ENCODE measurements at places on chromosomes 1 and 21.

- no peak for DNase-seq
Measured at GRCh38 chr1:226980122-226980560, 40.0 kb downstream of the COQ8A start.

GRCh38 chr1:230084408-230085177, 17.6 kb downstream of the GALNT2 start:
- DNase-seq, result no peak

GRCh38 chr1:245585252-245585959, 430.6 kb downstream of the KIF26B start:
- no peak for DNase-seq

GRCh38 chr1:10818262-10819197, 22.1 kb upstream of the CASZ1 start:
- DNase-seq, result no peak

- no peak for DNase-seq
Measured at GRCh38 chr1:225915538-225915991, 8.5 kb downstream of the PYCR2 start.

GRCh38 chr21:34204481-34205439, 131.4 kb downstream of the MRPS6 start:
- no peak for DNase-seq

DNA sequence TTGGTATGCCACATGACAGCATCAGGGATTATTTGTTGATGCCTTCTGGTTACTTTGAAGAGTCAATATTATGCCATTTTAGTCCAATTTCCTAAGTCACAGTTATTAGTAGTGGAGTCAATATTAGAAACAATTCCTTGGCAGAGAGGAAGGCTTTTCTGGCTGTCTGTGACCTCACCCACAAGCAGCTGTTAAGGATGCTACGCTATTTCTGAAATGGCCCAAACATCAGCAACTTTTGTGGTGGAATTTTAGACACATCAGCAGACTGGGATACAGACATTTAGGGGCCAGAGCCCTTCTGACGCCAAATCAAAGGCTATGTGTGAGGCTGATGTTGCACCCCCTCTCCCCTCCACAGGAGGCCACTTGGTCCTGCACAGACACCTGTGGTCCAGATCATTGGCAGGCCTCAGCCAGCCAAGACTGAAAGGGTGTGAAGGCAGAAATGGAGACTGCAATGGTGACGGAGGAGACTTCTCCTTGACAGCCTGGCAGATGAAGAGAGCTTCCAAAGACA, 9.2 kb upstream of the RXRG start:
- no peak for DNase-seq

All from CD4-positive, alpha-beta T cell treated with Interleukin-12 subunit alpha and Interleukin-12 subunit beta, for 1 hour (primary cell).